ENCODE measurements at places on chromosomes 13 and 19. TPM values are rescaled to one million over a fixed set of nuclear protein-coding genes. Genes with fewer than 3 reads are reported as not detected.

SBNO2 gene
- polyA plus RNA-seq = 13.4 TPM

PRDX2 gene
- 834 TPM for polyA plus RNA-seq

SIGLEC10 gene
- polyA plus RNA-seq = 0.77 TPM

CATSPERD gene
- not detected for polyA plus RNA-seq

AMER2 gene
- not detected for polyA plus RNA-seq

KIR2DL3 gene
- polyA plus RNA-seq = 0.07 TPM

ZNF358 gene
- 143 TPM for polyA plus RNA-seq

GARIN5A gene
- polyA plus RNA-seq = 3.0 TPM

CHAF1A gene
- polyA plus RNA-seq = 4.3 TPM

FLT1 gene
- 24.9 TPM for polyA plus RNA-seq

PSPN gene
- polyA plus RNA-seq = 0.50 TPM

PSG7 gene
- not detected for polyA plus RNA-seq

ZNF460 gene
- polyA plus RNA-seq = 3.5 TPM

SH2D3A gene
- polyA plus RNA-seq = 0.54 TPM

SLC7A9 gene
- 0.18 TPM for polyA plus RNA-seq

CNFN gene
- 1.9 TPM for polyA plus RNA-seq

ZIM2 gene
- 0.05 TPM for polyA plus RNA-seq

FBXL12 gene
- polyA plus RNA-seq = 13.9 TPM

ATP8B3 gene
- 0.97 TPM for polyA plus RNA-seq

PPP1R13L gene
- polyA plus RNA-seq = 100 TPM

SAE1 gene
- 34.0 TPM for polyA plus RNA-seq

KCTD12 gene
- polyA plus RNA-seq = 15.6 TPM

C19orf81 gene
- polyA plus RNA-seq = 0.52 TPM

GSX1 gene
- polyA plus RNA-seq = not detected

GJB2 gene
- polyA plus RNA-seq = 0.20 TPM

ZNF222 gene
- 3.8 TPM for polyA plus RNA-seq

BRD4 gene
- polyA plus RNA-seq = 29.6 TPM

APOC1 gene
- 15.4 TPM for polyA plus RNA-seq

NLRP7 gene
- not detected for polyA plus RNA-seq

SHISA7 gene
- polyA plus RNA-seq = 0.05 TPM

TMEM272 gene
- polyA plus RNA-seq = 3.4 TPM

KLK15 gene
- not detected for polyA plus RNA-seq

RDH13 gene
- 30.1 TPM for polyA plus RNA-seq

OR4F17 gene
- polyA plus RNA-seq = not detected

CALR3 gene
- polyA plus RNA-seq = not detected

EHD2 gene
- polyA plus RNA-seq = 34.8 TPM

FBXO17 gene
- polyA plus RNA-seq = 8.2 TPM

C19orf25 gene
- 23.6 TPM for polyA plus RNA-seq

TICAM1 gene
- polyA plus RNA-seq = 5.3 TPM

SMIM17 gene
- polyA plus RNA-seq = 0.18 TPM

ZNF844 gene
- 5.6 TPM for polyA plus RNA-seq

TSKS gene
- 1.1 TPM for polyA plus RNA-seq

ADM5 gene
- polyA plus RNA-seq = 0.52 TPM

LDLR gene
- 19.3 TPM for polyA plus RNA-seq

ADGRE2 gene
- 0.25 TPM for polyA plus RNA-seq

PNMA8B gene
- polyA plus RNA-seq = 1.6 TPM

IRGC gene
- not detected for polyA plus RNA-seq

MAP3K10 gene
- polyA plus RNA-seq = 25.3 TPM

ZNF611 gene
- polyA plus RNA-seq = 5.9 TPM

KBTBD6 gene
- polyA plus RNA-seq = 6.6 TPM

PDCD2L gene
- 9.2 TPM for polyA plus RNA-seq

KLK14 gene
- polyA plus RNA-seq = not detected

KIR2DL4 gene
- polyA plus RNA-seq = 0.07 TPM

FAM174C gene
- 25.3 TPM for polyA plus RNA-seq

PRR36 gene
- polyA plus RNA-seq = 0.11 TPM

OR7G1 gene
- polyA plus RNA-seq = not detected

Measured in right cardiac atrium (tissue), 5 donors.